NCI-H146 (cell line): ENCODE measurements at places on chromosomes 12 and 14.
A peak's percentile ranks its signal among the peaks of the same experiment; 100 is the strongest.

- no peak for DNase-seq
Measured at GRCh38 chr14:39868949-39869348, 436.7 kb upstream of the FBXO33 start.

DNA sequence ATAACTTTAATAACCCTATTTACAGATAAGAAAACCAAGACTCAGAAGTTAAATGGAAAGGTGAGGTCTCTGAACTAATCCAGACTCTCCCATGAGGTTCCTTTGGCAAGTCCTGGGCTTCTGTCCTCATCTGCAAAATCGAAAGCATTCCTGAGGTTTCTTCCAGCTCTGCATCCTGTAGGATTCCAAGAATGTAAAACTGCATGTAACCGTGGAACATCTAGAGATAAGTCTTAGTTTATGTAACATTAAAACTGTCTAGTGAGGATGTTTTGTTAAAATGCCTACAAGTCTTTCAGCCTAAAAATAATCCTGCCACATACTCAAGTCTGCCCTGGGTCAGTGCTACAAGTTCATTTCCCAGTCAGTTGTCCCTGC, 7.3 kb upstream of the ITFG2 start:
- DNase-seq, result no peak

- DNase-seq, result peak; percentile 41
Measured at GRCh38 chr12:52975820-52976573, 27.1 kb downstream of the KRT18 start.

GRCh38 chr12:108759924-108760323, 28.6 kb upstream of the CORO1C start:
- DNase-seq, result no peak

DNA sequence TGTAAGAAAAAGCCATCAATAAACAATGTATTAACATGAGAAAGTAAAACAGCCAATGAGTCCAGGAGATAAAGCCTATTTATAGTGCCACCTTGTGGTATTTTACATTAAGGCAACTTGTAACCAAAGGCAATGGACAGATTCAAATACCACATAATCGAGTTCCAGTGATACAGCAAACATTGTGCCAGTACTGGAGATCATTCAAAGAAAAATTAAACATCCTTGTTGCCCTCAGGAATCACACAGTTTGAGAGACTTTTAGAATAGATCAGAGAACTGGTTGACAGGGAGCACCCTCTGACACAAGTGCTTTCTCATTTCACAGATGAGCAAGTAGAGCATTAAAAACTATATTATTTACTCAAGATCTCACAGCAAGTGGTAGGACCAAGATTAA, 98.1 kb downstream of the DDHD1 start:
- DNase-seq, result peak; percentile 5

GRCh38 chr12:27179400-27180214, 64.5 kb upstream of the STK38L start:
- no peak for DNase-seq

DNA sequence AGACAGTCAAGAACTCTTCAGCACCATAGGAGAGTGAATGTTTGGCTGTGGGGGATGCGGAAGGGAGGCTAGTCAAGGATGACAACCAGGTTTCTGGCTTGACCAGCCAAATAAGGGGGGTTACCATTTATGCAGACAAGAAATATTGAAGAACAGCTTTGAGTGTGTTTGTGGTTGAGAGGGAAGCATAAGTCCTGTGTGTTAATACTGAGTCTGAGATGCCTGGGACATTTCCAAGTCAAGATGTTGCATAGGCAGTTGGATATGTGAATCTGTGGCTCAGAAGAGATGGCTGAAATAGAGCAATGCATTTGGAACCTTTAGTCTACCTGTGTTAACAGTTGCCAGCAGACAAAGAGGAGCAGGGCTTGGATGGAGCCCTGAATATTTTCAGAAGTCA, 66.1 kb downstream of the ANO6 start:
- no peak for DNase-seq

DNA sequence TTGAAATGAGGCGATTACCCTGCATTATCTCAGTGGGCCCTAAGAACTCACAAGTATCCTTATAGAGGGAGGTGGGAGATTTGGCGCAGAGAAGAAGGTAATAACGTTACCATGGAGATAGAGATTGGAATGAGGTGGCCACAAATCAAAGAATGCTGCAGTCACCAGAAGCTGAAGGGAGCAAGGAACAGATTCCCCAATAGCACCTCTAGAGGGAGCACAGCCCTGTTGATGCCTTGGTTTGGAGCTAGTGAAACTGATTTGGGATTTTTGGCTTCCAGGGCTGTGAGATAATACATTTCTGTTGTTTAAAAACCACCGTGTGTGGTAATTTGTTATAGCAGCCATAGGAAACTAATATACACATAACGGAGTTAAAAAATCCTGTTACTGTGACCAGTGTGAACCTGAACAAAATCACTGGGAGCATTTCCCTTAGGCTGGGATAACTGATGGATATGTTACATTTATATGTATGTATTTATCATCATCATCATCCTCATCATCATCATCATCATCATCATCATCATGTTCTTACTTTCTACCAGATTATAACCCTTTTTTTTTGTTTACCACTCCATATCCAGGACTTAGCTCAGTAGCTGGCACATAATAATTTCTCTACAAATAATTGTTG, 100.3 kb downstream of the LIN7A start:
- peak; percentile 60 for DNase-seq

DNA sequence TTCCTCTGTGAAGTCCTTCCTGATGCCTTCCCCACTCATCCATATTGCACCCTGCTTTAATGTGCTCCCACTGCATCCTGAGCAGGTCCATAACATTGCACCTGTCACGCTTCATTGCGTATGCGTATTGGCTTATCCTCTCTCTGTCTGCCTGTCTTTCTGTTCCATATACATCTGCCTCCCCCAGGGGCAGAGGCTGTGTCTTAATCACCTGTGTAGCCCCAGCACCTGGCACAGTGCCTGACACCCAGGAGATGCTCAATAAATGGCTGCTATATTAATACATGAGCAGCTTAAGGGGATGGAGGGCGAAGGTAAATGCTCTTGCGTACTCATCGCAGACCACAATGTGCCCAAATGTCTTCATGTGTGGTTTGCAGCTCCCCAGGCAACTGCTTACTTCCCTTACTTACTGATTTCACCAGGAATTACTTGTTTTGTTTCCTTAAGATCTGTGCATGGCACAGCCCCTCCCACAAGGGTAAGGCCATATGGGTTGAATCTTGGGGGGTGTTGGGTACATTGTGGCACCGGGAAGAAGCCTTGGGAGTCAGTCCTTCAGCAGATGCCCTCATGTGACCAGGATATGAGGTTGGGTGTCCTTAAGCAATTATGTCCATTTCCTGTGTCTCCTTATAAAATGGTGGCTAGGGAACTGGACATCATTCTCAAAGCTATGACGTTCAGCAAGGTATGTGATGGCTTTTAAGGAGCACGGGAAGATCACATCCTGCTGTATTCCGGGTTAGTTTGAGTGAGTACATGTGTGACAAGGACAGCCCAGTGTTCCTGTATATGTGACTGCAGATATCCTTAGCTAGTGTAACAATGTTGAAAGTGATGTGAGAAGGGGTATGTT, 848 bp upstream of the CPNE6 start:
- peak; percentile 73 for DNase-seq

DNA sequence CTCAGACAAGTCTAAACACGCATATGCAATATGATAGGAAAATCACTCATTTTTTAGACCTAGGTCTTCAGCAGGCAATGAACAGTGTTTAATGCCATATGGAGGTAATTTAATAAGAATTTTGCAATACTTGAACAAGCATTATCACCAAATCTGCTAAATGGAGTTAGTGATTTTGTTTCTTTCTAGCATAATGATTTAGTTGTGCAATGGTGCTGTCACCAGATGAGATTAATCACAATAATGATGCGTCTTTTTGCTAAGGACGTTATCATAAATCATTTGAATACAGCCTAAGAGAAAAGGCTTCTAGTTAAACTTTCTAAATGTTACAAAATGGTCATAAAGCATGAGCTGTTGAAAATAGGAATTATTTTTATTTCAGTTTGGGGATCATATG, 170.0 kb upstream of the SLC16A7 start:
- DNase-seq, result no peak

DNA sequence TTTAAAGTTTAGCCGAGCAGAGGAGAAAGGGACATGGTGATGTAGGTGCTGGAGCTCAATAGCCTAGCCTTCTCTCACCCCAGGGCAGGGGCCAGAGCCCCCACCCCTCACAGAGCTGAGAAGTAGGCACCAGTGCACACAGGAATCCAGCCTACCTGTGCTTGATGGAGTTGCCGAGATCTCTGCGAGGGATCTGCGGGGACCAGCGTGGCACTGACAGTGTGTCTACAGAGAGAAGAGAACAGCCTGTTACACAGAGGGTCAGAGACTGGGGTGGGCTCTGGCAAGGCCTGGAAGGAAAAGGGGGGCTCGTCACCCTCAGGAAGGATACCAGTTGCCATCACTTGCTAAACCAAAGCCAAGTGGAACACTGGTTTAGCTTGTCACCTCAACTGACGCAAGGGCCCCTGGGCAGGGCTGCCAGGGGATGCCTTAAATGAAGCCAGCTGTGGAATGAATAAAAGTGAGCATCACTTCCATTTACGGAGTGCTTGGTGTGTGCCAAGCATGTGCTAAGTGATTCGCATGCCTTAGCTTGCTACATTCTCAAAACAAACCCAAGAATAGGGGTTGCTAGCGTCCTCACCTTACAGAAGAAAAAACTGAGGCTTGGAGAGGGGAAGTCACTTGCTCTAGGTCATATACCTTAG, 220.8 kb upstream of the NOS1 start:
- DNase-seq, result no peak

GRCh38 chr14:104852280-104852663, 12.8 kb upstream of the CEP170B start:
- DNase-seq, result no peak

- peak; percentile 2 for DNase-seq
Measured at GRCh38 chr12:65825507-65826352, 1.4 kb downstream of the HMGA2 start.

DNA sequence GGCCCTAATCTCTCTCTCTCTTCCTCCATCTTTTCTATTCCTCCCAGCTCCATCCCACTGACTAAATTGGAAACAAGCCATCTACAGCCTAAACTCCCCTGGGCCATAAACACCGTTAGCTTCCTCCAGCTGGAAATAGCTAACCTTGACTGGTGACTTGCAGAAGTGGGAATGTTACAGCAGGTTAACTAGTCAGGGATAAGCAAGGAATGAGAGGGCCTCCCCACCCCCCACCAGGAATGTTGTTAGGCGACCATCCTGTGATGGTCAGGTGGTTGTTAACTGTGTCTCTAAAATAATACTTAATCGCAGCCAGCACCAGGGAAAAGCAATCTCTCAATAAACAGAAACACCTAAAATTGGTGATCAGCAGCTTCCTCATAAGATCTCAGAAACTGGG, 40.8 kb downstream of the MIS18BP1 start:
- DNase-seq, result no peak

- DNase-seq, result peak; percentile 85
Measured at GRCh38 chr12:96219700-96220206, 25.6 kb downstream of the ELK3 start.

DNA sequence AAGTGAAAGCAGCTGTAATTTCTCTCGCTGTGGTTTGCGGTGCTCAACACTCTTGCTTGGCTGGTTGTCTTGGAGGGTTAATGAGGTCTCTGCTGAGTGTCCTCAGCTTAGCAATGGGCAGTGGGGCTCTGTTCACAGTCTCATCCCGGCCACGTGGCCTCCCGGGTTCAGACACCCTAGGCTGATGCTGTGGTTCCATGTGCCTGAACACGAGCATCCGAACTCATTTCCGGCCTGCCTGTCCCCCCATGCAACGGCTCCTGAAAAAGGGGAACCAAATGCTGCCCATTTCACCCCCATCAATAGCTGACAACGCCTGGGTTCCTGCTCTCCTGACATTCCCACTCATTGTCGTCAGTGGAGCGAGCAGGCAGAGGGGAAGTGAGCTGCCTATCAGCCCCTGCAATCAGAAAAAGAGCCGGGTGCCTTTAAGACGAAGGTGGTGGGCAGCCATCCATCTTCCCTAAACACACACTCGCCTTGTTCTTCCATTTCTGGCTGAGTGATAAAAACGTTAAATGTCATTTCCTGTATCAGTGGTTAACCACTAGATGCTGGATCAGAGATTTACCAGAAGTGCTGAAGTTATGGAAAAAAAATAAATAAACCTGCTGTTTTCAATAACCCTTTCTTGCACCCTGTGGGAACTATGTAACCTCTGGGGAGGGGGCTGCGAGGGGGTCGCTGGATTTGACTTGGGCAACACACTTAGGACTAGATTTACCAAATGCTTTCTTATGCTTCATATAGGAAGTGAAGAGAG, 60.3 kb upstream of the BCL2L14 start:
- DNase-seq, result no peak

- DNase-seq, result no peak
Measured at GRCh38 chr12:65462484-65462883, 184.0 kb downstream of the MSRB3 start.

DNA sequence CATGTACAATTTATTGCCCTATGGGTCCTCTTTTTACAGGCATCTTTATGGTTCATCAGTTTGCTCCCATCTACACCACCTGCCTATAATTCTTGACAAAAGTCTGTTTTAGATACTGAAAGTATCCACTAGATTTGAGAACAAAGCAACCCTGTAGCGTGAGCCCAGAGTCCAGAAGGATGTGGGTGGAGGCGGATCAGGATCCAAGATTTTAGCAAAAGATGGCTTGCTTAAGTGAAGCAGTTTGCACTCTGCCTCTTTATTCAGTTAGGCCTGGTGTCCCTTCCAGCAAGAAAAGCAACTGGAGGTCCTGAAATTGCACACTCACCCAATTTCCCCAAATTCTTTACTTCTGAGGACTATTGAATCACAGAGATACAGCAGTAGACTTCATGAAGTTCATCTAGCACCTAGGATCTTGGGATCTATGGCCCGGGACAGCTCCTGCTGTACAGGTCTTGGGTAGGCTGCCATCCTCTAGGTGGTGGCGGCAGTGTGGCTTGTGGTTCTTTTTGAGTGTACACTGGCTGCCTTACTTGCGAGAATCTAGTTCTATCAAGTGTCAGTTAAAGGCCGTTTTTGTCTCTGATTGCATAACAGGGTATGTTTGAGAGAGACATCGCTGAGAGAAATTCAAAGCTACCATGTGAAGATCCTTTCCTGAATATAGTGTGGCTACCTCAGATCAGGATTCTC, 873.2 kb downstream of the NRXN3 start:
- no peak for DNase-seq

GRCh38 chr12:70719672-70720420, 82.6 kb upstream of the PTPRB start:
- peak; percentile 1 for DNase-seq

DNA sequence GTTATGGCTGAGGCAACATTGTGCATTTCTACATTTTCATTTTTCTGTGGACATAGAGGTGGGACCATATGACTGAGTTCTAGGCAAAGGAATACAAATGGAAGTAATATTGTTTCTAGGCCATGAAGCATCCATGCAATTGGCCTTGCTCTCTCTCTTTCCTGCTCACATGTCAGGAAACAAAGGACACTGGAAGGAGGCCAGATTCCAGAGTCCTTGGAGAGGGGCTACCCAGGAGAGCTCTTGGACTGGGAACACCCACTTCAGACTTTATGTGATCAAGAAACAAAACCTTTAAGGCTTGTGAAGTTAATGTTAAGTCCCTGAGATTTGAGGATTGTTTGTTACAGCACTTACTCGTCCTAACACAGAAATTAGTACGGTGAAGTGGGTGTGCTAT, 32.8 kb downstream of the PDZRN4 start:
- DNase-seq, result no peak

- no peak for DNase-seq
Measured at GRCh38 chr14:94044476-94045091, 18.4 kb downstream of the OTUB2 start.

GRCh38 chr12:119180380-119181040, 1.8 kb downstream of the HSPB8 start:
- no peak for DNase-seq

- no peak for DNase-seq
Measured at GRCh38 chr14:35257809-35258208, 34.4 kb upstream of the PSMA6 start.

- no peak for DNase-seq
Measured at GRCh38 chr12:15013634-15014179, 40.9 kb downstream of the PDE6H start.
